Kasumi-1 (cell line): ENCODE measurements at places on chromosomes 7 and 10.

DNA sequence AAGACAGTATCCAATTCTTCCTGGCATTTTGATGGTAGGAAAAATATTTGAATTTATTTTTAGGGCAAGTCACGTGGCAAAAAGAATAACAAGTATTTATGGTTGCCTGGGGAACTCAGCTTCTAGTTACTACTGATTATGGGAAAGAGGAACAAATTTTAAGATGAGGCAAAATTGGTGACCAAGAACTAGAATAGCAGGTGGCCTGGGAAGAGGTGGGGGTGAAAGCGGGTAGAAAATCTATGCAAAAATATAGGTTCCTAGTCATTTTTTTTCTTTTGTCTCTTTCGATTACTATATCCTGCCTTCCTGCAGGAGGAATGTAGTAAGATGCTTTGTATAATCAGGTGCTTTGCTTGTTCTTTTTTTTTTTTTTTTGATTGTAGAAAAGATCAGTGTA is 27.8 kb downstream of the ENTPD1 start:
- DNase-seq: no peak

GRCh38 chr10:52261362-52261761 is 52.7 kb upstream of the DKK1 start:
- DNase-seq: no peak

DNA sequence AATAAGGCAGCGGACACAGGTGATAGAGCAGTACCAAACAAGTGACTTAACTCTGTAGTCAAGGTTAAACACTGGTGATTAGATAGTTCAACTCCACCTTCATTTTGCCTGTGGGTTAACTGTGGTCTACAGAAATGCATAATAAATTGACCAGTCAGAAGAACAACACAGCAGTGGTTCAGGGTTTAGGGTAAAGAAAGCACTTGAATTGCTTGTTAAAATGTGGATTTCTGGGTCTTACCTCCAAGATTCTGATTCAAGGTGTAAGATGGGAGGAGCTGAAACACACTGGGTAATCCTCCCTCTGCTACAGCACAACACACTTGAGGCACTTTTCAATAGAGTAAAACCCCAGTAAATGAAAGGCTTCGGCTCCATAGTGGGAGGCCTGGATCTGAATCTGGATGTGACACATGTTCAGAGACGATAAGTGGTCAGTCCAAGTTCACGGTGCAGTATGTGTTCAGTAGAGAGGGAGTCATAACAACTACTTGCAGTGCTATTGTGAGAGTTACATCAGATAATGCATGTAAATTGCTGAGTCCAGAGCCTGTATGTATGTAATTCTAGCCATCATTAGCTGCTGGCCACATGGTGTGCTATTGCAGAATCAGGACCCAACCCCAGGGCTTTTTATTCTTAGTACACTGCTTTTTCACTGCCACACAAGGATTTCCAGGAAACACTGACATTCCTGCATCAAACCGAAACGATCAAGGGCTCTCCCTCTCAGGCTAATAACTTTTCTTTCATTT is 141.7 kb downstream of the SORCS1 start:
- no peak for DNase-seq

DNA sequence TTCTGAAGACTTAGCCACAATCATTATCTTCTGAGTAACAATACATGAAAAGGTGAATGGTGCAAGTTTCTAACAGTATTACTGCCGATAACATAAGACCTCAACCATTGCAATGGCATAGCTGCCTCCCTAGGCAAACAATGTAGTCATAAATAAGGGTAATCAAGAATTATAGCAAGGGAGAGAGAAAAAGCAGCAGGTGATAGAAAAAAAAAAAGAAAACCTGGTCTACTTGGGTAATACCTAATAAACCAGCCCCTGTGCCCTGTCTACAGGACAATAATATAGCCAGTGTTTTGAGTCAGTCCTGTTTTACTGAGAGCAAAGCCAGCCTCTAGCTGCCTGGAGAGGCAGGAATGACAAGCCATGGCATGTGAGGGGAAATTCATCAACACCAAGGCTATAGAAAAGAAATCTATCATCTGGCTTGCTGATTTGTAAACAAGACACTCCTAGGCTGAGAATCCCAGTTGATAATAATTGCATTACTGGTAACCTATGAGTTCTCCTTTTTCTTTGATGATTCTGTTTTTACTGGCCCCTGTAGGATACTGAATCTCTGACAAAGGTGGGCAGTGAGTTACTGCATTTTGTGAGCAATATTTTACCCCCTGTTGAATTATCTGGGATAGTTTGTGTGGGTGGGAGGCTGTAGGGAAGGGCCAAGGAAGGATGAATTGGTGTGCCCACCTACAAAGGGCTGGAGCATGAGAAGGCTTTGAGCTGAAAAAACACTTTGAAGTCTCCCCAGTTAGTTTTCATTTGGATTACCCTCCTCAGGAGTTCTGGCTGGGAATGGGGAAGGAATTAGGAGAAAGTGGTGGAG is 1.7 kb upstream of the WEE2 start:
- no peak for DNase-seq

DNA sequence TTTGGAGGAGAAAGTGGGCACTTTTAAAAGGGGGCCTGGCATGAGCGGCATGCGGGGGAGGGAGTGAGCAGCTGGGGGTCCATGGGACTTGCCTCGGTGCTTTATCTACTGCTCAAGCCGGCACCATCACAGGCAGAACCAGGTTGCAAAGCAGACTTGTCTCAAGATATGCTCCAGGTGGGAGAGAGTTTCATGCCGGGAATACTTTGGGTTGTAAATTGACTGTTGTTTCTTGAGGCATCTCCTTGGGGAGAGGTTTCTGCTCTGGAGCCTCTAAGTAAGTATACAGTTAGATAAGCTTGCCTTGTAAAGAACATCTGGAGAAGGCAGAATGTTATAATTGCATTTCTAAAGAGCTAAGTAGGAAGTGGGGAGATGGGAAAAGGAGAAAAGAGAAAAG is 42.8 kb upstream of the PRKCQ start:
- DNase-seq: no peak

GRCh38 chr10:75430000-75430763 is 1.2 kb upstream of the LRMDA start:
- peak; percentile 97 for DNase-seq
